Substantia nigra (tissue), 51 donors: ENCODE measurements at places on chromosomes 1 and 21.

GRCh38 chr21:38740090-38740489 is 65.6 kb upstream of the ETS2 start:
- no peak for DNase-seq

DNA sequence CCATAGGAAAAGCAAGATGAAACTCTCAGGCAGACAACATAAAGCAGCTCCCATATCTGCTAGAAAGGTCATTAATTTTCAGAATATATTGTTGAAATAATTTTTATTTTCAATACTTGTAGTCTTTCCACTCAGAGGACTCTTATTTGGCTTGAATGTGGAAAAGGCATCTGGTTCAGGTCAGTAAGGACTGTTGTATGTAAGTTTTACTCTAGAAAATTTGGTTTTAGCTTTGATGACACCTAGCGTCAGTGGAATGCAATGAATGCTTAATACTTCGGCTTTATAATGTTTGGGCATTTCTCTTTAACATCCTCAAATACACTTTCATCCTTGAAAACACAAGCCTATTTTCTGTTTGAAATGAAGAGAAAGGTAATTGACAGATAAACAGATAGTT is 63.3 kb downstream of the LRRC40 start:
- DNase-seq: no peak

DNA sequence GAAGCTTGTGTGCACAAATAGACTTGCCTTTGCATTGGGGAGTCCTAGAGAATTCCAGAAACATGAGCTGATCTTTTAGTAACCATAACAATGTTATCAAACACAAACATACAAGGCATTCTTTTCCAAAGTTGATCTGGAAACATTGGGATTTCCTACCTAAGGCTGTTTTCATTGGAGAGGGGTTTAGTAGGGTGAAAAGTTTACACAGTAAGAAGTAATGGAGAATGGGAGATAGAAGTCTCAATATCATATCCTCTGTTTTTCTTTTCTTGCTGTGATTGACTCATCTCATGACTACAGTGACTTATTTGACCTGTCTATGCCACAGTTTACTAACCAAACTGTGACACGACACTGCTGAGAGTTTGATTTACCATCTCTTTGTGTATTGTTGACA is 65.6 kb upstream of the PLA2G4A start:
- no peak for DNase-seq

DNA sequence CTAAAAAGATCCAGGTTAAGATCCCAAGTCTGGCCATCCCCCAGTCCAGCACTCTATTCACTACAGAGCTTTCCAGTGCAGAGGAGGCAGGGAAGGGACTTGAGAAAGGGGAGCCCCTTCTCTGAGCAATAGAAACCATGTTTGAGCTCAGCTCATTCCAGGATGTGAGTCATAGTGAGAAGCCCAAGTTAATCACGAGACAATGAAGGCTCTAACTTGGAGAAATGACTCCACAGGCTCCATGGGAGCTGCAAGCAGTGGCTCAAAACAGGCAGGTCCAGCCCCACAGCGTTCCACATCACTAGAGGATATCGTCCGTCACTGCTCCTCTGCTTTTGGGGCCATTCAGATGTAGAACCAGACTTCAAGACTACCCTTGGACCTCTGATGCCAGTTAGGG is 59.1 kb downstream of the CAMK2N1 start:
- no peak for DNase-seq

- DNase-seq: no peak
Observed at GRCh38 chr21:36735201-36735515, 36.2 kb downstream of the SIM2 start.

DNA sequence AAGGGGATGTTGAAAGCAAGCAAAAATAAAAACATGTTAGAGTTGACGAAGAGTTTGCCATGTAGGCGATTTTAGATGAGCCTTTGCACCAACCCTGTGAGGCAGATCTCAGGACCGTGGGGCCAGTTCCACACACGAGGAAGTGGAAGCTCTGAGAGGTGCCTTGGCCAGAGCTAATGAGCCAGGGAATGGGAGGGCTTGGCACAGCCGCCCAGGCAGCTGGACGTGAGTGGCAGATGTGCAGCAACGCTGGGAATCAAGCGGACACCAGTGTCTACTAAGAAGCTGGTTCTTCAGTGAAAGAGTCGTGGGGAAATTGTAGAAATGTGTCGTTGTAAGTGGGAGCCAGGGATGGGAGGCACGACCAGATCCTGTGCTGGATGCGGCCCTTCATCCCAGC is 58.9 kb upstream of the COL6A1 start:
- peak; percentile 2 for DNase-seq

GRCh38 chr1:209626346-209627026 is 25.7 kb downstream of the LAMB3 start:
- DNase-seq: no peak

GRCh38 chr1:102500758-102501157 is 504.0 kb upstream of the OLFM3 start:
- DNase-seq: no peak

DNA sequence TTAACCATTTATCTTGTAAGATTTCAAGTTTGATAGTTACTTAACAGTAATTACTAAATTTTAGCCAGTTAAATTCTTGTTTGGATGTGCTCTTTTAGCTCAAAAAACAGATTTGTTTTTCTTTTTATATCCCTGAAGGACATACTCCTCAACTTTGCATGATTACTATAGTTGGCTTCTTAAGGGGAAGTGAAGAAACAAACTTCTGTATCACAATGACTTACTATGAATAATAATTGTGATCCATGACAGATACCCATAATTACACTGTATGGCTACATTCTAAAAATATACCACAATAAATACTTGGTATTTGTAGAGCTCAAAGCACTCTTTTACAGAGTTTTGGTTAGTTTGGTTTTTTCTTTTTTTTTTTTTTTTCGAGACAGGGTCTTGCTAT is 55.8 kb downstream of the IARS2 start:
- no peak for DNase-seq

- no peak for DNase-seq
Observed at GRCh38 chr1:201268604-201269151, 14.6 kb upstream of the PKP1 start.

- no peak for DNase-seq
Observed at GRCh38 chr1:23704834-23705495, 13.4 kb downstream of the RPL11 start.

DNA sequence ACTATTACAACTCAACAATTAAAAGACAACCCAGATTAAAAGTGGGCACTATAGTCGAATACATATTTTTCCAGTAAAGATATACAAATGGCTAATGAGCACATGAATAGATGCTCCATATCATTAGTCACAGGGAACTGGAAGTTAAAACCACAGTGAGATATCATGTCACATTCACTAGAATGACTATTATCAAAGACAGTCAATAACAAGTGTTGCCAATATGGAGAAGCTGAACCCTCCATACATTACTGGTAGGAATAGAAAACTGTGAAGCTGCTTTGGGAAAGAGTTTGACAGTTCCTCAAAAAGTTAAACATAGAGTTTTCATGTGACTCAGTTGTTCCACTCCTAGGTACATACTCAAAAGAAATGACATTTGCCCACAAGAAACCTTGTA is 30.6 kb upstream of the MRPS6 start:
- no peak for DNase-seq

DNA sequence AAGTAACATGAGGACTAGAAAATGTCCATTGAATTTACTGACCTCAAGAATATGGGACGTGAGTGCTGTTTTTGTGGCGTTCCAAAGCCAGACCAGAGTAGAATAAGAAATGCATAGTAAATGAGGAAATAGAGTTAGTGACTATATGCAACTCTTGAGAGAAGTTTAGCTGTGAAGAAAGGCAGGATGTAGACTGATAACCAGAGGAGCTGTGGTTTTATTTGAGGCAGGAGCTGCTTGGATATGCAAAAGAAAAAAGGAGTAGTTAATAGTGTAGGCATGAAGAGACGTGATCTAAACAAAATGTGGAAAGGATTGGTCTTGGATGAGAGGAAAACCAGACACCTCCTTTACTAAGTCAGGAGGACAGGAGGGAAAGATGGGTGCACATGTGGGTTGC is 28.2 kb downstream of the DNAH14 start:
- DNase-seq: no peak

GRCh38 chr1:185843986-185844385 is 109.8 kb downstream of the HMCN1 start:
- no peak for DNase-seq

DNA sequence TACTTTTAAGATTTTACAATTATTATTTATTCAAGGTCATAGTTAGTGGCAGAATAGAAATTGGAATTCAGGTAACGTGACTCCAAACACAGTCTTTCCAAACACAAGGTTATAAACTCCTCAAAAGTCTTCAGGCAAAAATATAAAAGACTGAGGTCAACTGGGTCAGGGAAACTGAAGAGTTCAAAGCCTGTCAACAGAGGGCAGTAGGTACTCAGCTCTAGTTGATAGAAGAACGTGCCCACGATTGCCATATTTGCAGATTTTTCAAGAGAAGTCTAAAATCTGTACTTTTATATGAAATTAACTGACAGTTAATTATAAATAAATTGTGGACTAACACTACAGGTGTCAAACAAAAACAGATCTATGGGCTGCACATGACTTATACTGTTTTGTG is 135.0 kb downstream of the LHX4 start:
- DNase-seq: no peak

GRCh38 chr1:4529446-4530165 is 124.8 kb upstream of the AJAP1 start:
- DNase-seq: no peak

DNA sequence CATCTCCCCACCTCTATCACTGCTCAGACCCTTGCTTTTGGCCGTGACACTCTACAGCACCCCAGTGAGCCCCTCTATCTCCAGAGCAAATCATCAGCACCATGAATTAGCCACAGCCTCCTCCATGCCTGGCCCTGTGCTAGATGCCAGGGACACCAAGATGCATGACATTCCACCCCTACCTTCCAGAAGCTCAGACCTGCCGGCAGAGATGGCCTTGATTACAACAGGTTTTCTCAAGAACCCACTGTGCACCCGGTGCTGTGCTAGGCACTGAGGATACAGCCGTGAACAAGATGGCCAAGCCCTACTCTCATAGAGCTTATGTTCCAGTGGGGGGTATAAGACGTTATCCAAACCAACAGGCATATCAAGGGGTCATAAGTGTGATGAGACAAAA is 30.6 kb downstream of the CDK18 start:
- no peak for DNase-seq

GRCh38 chr1:11520531-11521233 is 41.7 kb downstream of the DISP3 start:
- no peak for DNase-seq

DNA sequence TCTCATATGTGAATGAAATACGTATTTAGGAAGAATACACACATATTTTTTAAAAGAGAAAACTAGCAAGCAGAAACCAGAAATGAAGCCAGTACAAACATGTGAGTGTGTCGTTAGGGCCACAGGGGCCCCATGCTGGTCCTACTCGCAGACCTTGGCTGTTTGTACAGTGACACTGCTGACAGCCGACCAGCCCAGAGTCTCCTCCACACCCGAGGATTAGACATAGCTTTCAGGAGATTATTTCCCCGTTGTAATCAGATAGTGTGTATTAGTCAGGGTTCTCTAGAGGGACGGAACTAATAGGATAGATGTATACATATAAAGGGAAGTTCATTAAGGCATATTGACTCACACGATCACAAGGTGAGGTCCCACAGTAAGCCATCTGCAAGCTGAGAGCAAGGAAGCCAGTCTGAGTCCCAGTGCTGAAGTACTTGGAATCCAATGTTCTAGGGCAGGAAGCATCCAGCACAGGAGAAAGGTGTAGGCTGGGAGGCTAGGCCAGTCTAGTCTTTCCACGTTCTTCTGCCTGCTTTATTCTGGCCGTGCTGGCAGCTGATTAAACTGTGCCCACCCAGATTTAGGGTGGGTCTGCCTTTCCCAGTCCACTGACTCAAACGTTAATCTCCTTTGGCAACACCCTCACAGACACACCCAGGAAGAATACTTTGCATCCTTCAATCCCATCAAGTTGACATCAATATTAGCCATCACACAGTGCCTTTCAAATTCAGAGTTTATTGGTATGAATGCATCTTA is 51.2 kb downstream of the DIP2A start:
- no peak for DNase-seq

DNA sequence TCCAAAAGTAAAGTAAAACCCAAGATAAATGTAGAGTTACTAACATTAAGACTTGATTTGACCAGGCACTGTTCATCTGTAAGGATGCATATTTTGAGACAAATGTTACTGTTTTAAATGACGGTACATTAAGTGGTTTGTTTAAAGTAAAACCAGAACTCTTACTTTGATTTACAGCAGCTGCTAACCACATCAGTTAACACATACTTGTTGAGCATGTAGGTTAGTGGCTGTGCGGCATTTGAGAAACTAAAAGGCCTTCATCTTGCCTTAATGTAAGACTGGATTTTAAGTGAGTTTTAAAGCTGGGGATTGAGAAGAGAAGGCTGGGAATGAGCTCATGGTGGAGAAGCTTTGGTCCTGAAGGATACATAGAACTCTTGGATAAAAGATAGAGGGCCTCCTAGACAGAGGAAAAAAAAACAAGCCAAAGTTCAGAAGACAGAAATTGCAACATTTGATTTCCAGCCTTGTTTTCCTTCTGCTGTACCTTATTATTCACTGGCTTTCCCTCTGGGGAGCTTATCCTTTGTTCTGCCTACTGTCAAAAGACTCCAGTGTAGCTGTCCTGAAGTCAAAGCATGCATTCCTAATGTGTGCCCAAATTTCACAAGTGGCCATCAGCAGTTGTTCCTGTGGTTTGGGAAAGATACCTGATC is 66.6 kb downstream of the MTR start:
- no peak for DNase-seq

- DNase-seq: no peak
Observed at GRCh38 chr1:238962941-238963340, 423.4 kb upstream of the CHRM3 start.

DNA sequence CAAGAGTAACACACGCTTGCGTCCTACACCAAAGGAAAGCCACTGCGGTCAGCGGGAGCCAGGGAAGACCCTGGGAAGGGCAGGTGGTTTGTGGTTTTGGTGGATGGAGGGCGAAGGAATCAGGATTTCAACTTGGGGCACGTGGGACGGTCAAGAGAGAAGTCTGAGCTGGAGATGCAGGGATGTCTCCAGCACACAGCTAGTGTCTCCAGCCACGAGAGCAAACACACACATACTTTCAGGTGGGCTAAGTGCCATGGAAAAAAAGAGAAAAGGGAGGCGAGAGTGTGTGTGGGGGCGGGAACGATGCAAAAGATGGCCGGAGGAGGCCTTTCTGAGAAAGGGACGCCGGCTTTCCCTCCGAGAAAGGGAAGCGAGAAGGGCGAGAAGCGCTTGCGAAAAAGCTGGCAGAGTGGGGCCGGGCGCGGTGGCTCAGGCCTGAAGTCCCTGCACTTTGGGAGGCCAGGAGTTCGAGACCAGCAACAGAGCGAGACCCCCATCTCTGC is 1.4 kb upstream of the SRRM1 start:
- DNase-seq: peak; percentile 29

DNA sequence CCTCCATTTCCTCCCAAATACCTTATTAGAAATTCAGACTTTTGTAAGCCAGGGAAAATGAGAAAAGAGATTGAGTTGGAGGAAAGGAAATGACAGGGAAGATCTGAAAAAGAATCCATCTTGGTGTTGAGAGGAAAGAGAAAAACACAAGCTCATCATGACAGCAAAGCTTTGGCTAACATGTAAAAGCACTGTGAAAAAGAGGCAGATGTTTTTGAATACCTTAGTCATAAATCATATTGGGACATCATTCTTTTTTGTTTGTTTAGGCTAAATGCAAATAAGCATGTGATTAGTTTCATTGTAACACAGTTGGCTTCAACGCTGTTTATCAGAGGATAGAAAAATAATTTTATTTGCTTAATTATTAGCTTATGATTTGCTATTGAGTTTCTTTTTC is 64.6 kb downstream of the LHX8 start:
- DNase-seq: no peak
